ENCODE measurements at places on chromosomes 1 and 21. TPM values are rescaled to one million over a fixed set of nuclear protein-coding genes. Genes with fewer than 3 reads are reported as not detected.

DNA sequence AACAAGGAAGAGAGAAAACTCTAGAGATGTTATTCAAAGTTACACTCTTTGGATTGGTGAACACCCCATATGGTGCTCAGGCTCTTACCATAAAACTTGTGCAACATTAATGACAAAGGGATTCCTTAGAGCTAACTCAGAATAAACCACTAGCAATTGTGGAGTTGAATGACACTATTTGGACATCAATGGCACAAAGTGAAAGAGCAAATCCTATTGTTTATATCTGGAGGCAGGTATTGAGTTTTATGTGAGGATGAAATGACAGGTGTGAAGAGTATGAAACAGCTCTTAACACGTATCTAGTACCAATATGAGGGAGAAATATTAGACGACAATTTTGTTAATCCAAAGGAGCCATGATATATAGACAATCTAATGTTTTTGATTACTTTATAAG, 584.9 kb upstream of the PBX1 start:
- DNase-seq: no peak

GRCh38 chr1:93805027-93805610, 73.9 kb downstream of the DNTTIP2 start:
- no peak for DNase-seq

DNA sequence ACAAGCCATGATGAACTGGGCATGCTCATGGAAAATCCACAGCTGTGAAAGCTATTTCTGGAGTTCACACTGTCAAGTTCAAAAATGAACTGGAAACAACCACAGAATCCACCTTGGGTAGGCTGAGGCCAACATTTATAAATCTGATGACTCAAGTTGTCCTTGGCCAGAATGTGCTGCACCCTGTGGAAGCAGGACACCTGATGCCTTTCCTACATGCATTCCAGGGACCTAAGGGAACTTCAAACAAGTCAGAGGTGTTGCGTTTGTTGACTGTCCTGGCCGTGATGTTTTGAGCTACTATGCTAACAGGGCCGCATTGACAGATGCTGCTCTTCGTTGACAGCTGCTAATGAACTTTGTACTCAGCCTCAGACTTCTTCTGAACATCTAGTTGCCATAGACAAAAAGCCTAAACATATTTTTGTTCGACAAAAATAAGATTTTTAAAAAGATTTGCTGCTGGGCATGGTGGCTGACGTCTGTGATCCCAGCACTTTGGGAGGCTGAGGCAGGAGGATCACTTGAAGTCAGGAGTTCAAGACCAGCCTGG, 127.9 kb upstream of the SLC45A1 start:
- no peak for DNase-seq

- peak; percentile 68 for DNase-seq
Observed at GRCh38 chr1:94081566-94082344, 39.2 kb downstream of the ABCA4 start.

DNA sequence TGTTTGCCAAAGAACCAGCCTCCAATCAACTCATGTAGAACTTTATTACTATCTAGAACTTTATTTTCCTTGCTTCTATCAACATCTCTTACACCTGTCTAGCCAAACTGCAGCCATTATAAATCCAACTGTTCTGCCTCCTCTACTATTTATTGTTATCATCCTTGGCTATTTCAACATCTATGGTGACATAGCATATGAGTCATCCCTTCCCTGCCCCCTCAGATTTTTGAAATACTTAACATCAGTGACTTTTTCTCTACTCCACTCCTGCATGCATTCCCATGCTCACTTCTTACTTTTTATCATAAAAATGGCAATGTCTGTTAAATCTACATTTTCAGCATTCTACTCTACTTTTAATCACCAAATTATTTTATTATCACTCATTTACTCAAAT, 544.9 kb upstream of the NEGR1 start:
- DNase-seq: peak; percentile 36

DNA sequence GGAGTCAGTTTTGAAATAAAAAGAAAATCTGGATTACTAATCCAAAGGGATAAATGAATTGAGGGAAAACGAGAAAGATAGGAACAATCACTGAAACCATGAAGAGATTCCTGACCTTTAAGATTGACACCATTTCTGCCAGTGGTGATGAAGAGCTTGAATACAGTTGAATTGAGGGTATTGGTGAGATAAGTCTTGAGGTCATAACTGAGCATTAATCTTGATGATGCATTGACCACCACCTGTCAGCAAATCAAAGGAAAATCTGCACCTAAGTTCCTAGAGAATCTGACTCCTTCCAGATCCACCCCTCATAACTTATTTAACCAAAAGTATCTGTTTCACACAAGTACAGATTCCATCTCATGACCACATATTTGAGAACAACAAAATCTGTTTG, 21.6 kb downstream of the RPS27 start:
- DNase-seq: no peak

GRCh38 chr21:37385179-37385765, 18.7 kb downstream of the DYRK1A start:
- DNase-seq: no peak

DNA sequence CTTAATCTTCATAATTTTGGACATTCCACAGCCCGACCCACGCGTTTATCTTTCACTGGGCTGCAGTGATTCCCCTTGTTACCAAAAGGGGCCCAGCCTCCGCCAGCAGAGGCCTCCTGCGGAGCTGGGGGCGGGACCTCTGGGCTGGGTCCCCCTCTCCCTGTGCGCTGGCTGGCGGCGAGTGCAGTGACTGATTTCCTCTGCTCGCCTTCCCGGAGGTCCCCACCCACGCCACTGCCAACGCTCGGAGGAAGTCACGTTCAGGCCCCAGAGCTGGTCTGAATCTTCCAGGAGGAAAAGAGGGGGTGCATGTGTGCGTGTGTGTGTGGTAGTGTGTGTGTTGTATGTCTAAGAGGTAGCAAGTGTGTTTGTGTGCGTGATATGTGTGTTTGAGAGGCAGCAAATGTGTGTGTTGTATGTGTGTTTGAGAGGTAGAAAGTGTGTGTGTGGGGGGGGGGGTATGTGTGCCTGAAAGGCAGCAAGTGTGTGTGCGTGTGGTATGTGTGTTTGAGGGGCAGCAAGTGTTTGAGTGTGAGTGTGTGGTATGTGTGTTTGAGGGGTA, 35.0 kb upstream of the JAK1 start:
- peak; percentile 20 for DNase-seq

DNA sequence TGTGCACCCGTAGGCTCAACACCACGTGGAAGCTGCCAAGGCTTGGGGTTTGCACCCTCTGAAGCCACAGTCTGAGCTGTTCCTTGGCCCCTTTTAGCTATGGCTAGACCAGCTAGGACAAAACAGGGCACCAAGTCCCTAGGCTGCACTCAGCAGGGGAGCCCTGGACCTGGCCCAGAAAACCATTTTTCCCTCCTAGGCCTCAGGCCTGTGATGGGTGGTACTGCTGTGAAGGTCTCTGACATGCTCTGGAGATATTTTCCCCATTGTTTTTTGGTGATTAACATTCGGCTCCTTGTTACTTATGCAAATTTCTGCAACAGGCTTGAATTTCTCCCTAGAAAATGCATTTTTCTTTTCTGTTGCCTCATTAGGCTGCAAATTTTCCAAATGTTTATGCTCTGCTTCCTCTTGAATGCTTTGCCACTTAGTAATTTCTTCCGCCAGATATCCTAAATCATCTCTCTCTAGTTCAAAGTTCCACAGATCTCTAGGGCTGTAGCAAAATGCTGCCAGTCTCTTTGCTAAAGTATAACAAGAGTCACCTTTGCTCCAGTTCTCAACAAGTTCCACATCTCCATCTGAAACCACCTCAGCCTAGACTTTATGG, 69.0 kb upstream of the KRTAP19-8 start:
- no peak for DNase-seq

GRCh38 chr1:15757016-15757543, 1.5 kb upstream of the FBLIM1 start:
- DNase-seq: no peak

DNA sequence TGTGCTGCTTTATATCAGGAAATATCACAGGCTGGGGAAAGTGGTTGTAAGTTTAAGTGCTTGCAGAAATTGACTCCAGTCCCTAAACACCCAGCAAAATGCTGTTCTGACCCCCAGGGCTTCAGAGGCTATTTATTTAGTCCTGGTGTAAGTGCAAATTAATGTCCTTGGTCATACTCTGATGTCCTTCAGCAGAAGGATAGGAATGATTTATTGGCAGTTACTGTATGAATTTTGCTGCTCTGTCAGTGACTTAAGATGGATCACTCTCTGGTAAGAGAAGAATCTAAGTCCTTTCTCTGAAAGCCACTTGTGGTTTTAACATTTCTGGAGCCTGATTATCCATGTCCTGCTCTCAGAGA, 21.9 kb downstream of the FAM20B start:
- no peak for DNase-seq

DNA sequence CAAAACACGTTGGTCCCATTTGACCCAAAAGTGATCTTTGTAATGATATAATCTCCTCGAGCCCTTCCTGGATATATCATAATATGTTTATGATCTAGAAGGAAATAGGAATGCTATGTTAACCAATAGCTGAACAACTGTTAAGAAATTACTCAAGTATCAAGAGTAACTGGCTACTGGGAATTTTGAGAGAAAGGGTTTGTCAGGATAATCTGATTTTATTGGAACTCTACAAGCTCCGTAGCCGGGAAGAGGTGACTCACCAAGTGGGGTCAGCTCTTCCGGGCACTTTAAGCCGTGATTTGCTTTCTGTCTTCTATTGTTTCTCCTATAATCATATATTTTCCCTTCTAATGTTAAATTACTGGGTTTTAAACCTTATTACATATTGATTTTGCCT, 250.5 kb upstream of the POGK start:
- DNase-seq: no peak

GRCh38 chr1:88685259-88685620, 1.2 kb downstream of the PKN2 start:
- DNase-seq: no peak

GRCh38 chr1:22815421-22816066, 104.9 kb downstream of the EPHB2 start:
- DNase-seq: no peak

DNA sequence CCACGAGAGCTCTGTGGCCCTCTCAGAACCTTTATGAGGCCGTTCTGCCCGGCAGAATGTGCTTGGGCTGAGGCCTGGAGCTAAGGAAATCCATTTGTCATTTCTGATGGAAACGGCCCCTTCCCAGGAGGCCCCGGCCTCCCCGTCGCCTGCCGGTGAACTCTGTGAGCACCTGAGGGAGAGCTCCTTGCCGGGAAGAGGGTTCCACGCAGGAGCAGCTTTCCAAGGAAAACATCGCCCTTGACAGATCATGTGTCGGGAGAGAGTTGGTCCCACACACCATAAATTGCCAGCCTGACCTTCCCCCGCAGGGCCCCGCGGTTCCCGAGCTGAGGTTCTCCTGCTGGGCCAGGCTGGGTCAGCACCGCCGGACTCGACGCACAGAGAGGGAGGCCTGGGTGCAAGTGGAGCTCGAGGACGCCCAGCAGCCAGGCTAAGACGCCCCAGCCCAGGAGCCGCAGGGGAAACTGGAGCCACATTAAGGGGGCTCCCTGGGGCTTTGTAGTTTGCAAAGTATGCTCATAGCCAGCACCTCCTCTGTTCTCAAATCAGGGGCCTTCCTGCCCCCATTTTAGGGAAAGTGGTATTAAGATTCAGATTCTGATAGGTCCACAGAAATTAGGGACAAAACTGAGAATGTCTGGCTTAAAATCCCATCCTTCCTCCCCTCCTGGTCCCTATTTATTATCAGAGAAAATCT, 239.5 kb downstream of the FOXD2 start:
- DNase-seq: no peak

The B3GALT6 gene
- total RNA-seq: 58.9 TPM

The COPA gene
- 115 TPM for total RNA-seq

The CDK11A gene
- total RNA-seq: 13.2 TPM

The PRKCZ gene
- total RNA-seq: 50.9 TPM

The CSF3R gene
- total RNA-seq: 5.8 TPM

The CRABP2 gene
- 900 TPM for total RNA-seq
